ENCODE measurements at places on chromosomes 1 and 21.

GRCh38 chr1:160124705-160125478, 9.3 kb downstream of the ATP1A2 start:
- no peak for DNase-seq

GRCh38 chr1:5796028-5796427, 196.2 kb downstream of the NPHP4 start:
- DNase-seq: no peak

GRCh38 chr1:177471244-177471643, 300.5 kb downstream of the BRINP2 start:
- DNase-seq: no peak

DNA sequence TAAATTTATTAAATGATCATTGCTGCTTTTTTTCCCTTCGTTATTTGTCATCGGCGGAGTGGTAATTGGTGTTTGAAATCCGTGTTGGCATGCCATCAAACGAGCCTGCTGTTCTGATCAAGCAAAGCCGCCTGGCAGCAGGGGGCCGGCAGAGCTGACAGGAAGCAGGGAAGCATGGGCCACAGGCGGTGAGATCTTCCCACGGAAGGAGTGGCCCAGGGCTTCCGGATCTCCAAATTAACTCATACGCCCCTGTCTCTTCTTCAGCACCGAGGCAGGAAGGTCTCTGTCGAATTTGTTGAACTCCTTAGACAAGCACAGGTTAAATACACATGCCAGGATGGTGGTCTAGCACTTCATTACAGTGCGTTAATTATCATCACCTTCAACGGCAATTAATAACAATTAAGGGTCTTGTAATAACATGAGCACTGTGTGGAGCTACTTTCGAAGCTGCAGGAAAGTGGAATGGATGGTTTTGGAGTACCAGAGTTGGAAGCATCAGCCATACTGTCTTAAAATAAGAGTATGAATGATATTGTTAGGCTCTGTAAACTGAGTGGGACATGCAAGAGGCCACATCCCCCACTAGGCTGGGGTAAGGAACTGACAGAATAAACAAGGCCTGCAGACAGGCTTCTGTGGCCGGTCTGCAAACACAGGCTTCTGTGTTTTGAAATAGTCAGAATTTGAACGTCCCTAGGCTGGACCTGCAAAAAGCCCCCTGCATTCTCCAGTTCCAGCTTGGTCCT, 199.4 kb upstream of the DAB1 start:
- DNase-seq: no peak

GRCh38 chr1:214116258-214116657, 128.5 kb downstream of the PROX1 start:
- DNase-seq: no peak

Data from ureter (tissue), 1 donor.